ENCODE measurements at places on chromosomes 5 and 9.

DNA sequence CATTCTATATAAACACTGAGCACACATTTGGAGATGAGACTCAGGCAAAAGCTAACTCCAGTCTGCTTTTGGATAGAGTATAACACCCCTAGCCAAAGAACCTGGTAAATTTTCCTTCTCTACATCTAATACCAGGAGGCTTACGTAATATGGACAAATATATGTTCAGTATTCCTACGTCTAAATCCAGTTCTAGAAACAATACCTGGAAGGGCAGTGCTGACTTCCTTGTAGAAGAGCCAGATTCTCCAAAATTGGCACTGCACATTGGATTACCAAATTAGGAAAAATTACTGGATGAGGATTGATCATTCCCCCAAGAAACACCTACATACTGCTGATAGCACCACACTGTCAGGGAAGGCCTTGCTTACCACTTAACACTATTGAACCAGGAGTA is 247.4 kb downstream of the SAXO1 start:
- no peak for DNase-seq

DNA sequence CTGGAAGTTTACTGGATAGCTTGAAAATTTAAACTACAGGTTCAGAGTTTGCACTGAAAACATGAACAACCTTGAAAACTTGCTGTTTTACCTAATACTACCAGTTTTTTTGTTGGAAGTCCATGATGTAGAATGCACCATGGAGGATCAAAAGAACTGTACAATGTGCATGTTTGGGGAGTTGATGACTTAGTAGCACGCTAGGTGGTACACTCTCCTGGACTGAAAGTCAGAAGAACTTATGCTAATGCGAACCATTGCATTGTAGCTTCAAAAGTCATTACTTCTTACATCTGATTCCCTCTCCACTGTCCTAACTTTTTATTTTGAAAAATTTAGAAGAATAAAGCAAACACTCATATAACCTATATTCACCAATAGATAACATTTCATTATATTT is 211.0 kb downstream of the OSTF1 start:
- no peak for DNase-seq

DNA sequence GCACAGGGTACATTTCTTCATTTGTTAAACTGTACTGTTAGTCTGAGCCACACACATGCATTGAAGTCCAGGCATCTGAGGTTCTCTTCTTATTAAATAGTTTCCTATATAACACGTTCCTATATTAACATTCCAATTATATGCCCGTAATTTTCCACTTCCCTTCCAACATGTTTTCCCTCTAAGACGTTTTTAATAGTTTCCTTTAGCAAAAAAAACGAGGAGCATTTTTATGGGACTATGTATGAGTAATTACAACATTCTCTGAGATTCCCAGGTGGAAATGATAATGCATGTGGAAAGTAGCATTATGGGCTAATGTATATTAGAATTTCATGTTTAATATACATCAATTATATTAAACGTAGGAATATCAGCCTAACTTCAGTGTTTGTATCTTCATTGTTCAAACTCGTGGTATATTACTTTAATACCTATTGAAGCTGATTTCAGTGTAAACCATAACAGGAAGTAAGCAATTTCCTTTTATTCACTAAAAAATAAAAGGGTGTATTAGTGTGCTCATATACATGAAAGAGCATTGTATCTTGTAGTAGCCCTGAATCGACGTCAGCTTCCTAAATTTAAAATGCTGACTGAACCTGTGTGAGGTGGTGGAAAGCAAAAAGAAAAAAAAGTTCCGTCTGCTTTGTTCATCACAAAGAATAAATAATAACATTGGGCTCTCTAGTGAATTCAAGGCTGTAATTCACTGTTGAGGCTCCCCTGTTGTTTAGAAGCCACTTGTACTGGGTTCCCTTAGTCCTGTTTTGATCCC is 11.3 kb downstream of the SMARCA2 start:
- DNase-seq, result no peak

GRCh38 chr9:110340306-110340705 is 2.6 kb upstream of the TXNDC8 start:
- DNase-seq, result no peak

DNA sequence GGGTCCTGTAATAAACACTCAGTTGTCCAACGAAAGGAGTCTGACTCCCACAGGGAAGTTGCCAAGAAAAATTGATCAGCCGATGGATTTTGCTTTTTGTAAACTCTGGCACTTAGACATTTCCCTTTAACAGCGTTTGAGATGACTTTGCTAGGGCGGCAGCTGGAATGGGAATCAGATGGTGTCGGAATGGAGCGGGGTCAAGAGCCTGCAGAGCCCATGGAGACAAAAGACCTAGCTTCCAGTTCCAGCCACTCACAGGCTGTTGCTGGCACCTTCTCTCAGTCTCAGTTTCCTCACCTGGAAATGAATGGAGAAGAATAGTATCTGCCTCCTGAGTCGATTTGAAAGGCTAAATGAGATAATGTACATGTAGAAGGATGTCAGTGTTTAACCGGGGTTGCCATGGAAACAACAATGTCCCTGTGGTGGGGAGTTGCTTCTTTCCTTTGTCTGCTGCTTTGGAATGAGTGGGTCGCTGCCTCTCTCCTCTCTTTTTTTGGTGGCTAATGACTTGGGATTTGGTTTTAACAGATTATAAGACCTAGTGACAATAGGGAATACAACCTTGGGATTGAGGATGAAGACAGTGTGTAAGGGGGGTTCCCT is 137.4 kb downstream of the GAS1 start:
- no peak for DNase-seq

DNA sequence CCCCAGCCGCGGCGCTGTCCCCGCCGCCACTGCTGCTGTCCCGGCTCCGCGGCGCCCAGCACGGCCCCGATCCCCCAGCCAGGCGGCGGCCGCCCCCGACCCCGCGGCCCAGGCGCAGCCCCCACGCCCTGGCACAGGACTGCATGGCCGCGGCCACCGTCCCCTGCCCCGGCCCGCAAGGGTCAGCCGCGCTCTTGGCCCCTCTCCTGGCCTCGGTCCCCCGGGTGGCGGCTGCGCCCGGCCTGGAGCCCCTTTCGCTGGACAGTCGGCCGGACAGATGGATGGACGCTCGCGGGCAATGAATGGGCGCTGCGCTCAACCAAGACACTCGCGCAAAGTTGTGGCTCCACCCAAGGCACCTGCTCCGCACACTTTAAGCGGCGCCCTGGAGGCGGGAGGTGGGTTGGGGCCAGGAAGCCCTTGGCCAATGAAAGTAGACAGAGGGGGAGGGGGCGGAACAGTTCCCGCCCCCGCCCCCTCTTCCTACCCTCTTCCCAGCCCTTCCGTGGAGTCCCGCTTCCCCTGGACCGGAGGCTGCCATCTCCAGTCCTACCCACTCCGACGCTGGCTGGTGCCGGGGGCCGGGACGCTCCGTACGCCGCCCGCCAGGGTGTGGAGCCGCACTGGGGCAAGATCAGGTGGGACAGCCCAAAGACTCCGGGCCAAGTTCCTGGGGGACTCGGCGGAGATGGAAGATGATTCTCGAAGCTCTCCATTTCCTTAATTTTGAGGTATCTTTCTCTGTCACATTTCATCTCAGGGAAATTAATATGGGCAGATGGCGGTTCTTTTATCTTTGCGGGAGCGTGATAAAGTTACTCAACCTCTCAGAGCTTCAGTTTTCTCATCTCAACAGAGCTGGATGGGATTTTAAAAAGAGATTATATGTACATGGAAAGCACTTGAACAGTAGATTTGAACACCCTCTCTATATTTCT is at the start of gene GLDC:
GLDC (minus strand) TSS at position 375 of the 938 bp plus-strand sequence; CDS start at position 145, 230 bp downstream.
- DNase-seq, result peak; percentile 47

Data from retinal pigment epithelial cell (primary cell).